ENCODE measurements at places on chromosomes 7 and 10.
A peak's percentile ranks its signal among the peaks of the same experiment; 100 is the strongest.

DNA sequence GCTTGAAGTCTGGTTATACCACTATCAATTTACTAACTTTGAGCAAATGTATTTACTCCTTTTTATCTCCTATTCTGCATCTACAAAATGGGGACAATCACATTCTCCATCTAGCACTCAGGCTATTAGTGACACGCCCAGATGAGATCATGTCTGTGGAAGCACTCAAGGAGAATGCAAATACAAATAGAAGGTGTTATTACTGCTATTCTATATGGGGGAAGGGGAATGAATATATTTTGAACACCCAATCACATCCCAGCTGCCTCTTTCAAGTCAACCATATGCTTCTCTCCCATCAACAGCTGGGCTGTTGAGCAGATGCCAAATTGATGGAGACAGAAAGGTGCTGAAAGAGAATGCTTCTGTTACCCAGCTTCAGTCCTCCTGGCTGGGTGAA is 23.5 kb downstream of the SGMS1 start:
- no peak for DNase-seq

- DNase-seq, result no peak
Measured at GRCh38 chr7:128090492-128090891, 59.3 kb upstream of the LRRC4 start.

- DNase-seq, result no peak
Measured at GRCh38 chr7:3074459-3074821, 30.8 kb upstream of the CARD11 start.

DNA sequence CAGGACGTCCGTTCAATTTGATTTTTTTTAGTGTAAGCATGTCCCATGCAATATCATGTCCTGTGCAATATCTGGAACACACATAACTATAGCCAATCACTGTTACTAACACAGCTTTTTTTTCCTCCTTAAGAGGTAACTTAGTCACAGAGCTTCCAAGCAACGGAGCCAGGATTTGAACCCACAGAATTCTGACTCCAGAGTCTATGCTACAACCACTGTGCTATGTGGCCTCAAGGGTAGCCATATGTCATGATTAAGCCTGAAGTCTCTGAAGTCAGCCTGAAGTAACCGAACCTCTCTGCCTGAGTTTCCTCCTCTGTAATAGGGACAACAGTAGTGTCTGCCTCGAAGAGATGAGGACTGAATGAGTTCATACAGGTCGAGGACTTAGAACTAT is 42.2 kb upstream of the TCF7L2 start:
- peak; percentile 13 for DNase-seq

DNA sequence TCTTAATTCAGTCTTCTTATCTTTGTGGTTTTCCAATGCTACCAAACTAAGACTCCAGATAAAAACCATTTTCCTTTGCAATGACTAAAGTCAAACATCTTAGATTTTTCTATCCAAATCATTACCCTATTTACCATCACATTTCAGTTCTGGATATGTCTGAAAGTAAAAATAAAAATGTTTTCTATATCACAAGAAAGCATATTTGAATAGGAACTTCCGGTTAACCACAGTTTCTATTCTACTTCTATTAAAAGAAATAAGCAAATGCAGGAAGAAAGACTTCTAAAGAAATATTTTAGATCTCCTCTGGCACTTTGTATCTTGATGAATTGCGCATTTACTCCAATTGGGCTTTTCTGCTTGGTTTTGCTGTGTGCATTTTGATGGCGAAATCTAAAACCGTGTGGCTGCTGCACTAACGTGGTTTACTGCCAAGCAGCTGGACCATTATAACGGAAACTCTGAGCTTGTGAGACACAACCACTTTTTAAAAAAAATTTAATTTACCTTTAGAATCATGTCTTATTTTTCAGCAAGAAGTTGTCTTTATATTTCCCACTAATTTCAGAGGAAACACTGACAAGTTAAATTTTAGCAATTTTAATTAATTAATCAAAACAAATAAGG is 146.1 kb downstream of the VPS50 start:
- no peak for DNase-seq

GRCh38 chr7:27133409-27134231 is 3.1 kb upstream of the HOXA4 start:
- no peak for DNase-seq
